ENCODE measurements at places on chromosomes 1 and 21.
A peak's percentile ranks its signal among the peaks of the same experiment; 100 is the strongest.

- DNase-seq, result no peak
These were observed 223.3 kb downstream of the GPATCH2 start for GRCh38 chr1:217407534-217408001.

GRCh38 chr1:219782929-219783328, 145.4 kb downstream of the SLC30A10 start:
- no peak for DNase-seq

DNA sequence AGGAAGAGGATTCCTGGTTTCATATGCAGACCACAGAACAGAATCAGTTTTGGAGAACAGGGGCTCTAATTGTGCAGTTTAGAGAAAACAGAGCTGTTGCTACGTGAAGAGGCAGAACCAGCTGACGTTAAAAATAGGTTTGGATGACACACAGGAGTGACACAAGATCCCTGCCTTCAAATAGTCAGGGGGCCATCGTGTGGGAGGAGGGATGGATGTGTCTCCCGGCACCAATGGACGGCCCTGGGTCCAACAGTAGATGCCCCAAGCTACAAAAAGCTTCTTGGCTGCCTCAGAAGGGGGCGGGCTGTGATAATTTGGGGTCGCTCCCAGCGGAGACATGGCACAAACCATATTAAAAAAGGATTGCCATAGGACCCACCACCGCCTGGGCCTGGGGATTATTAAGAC, 87.8 kb downstream of the MRPL37 start:
- no peak for DNase-seq

DNA sequence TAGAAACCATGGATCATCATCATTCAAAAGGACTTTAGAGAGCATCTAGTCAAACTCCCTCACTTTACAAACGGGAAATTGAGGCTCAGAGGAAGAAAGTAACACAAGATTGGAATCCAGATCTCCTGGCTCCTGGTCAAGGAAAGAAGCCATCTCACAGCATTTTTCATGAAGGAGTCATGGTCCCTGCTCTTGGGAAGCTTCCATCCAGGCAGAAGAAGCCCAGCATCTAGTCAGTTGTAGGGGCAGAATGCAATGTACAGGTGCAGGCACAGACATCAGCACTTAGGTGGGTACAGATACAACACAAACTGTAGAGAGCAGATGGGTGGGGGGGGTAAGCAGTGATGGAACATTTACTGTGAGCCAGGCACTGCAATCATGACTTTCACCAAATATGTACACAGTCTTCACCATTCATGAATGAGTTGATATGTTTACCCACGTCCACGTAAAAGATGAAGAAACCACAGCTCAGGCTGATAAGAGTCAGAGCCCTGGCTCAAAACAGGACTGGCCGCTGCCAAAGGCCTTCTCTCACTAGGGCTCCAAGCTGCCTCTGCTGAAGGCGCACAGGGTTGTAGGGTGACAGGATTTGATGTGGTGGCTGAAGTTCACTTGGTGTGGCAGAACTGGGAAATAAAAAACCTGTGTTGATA, 44.0 kb downstream of the OPTC start:
- no peak for DNase-seq

DNA sequence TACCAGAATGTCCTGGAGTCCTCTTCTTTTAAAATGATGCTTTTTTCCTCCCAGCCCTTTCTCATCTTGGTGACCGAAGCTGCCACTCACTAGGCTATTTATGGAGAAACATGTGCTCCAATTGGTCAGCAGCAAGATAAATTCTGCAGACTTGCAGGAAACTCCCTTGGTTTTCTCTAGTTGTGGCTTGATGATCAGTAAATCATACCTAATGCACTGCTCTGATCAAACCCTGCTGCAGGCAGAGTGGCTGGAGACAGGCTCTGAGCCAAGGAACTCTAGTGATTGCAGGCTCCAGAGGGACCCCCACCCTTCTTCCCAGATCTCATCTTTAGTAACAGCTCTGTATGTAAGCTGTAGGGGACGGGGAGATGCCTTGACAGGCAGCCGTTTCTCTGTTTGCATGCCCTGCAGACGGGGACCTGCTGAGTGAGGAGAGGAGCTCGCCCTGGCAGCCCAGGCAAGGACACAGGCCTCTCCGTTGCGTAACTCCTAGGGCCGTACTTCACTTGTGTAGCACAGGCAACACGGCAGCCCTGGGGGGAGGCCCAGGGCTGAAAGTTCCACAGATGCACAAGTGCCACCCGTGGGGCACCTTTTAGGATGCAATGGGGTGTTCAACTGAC, 14.5 kb downstream of the SLC6A17 start:
- DNase-seq, result no peak

DNA sequence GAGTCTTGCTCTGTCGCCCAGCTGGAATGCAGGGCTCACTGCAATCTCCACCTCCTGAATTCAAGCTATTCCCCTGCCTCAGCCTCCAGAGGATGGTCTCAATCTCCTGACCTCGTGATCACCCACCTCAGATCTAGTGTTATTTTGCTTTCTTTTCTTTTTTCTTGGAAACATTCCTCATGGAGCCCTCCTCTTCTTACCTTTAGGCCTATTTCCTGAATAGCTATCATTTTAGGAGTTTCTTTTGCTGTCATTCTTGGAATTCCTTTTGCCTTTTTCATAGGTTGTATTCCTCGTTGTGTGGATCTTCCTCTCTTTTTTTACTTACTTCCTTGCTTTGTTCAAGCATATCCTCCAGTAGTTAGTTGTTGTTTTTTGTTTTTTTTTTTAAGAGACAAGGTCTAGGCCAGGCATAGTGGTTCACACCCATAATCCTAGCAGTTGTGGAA, 173.8 kb downstream of the RASAL2 start:
- no peak for DNase-seq

DNA sequence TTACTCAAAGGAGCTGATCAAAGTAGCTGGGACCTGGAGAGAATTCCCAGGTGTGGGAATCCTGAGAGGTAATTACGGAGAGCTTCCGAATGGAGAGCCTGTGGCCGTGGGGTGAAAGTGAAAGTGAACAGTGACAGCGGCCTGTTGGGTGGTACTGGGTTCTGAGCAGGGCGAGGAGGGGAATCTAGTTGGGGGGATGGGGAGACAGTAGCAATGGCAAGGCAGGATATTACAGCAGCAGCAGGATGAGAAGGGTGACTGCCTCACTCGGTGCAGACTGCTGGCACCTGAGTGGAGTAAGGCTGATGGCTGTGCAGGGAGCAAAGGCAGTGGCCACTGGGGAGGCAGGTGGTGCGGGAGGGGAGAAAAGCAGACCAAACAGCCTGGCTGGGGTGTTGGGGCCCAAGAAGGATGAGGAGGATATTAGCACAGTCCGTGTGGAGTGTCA, 70.3 kb upstream of the PRDX6 start:
- no peak for DNase-seq

DNA sequence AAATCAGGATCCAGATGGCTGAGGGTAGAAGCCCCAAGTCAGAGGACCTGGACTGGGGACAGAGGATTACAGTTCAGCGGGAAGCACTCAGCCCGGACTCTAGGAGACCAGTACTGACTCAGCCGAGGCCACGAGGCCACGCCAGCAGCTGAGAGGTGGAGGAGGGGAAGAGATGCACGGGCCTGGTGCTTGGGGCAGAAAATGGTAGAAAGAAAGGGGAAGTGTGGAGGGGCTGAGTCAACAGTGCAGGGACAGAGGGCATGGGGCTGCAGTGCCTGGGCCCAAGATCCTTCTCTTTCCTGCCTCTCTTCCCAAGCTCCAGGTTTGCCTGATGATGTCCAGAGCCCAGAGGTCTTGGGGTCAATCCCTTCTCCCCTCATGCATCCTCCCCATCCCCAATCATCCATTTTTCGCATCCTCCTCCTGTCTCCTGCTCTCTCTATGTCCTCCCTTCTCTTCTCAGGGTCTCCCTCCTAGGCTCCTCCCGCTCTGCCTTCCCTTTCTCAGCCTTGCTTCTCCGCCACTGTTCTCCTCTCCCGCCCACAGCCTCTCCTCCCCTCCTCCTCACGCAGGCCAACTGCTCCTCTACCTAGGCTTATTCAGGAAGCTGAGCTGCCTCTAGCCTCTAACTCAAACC, 7.7 kb downstream of the ARHGEF2 start:
- peak; percentile 59 for DNase-seq

- no peak for DNase-seq
These were observed 15.0 kb downstream of the ZNF124 start for GRCh38 chr1:247156787-247157232.

GRCh38 chr1:64337475-64337874, 132.5 kb upstream of the CACHD1 start:
- DNase-seq, result peak; percentile 79

- DNase-seq, result no peak
These were observed 24.1 kb upstream of the ASPM start for GRCh38 chr1:197170538-197170937.

GRCh38 chr1:234208351-234208750, 164.9 kb upstream of the COA6 start:
- DNase-seq, result no peak

DNA sequence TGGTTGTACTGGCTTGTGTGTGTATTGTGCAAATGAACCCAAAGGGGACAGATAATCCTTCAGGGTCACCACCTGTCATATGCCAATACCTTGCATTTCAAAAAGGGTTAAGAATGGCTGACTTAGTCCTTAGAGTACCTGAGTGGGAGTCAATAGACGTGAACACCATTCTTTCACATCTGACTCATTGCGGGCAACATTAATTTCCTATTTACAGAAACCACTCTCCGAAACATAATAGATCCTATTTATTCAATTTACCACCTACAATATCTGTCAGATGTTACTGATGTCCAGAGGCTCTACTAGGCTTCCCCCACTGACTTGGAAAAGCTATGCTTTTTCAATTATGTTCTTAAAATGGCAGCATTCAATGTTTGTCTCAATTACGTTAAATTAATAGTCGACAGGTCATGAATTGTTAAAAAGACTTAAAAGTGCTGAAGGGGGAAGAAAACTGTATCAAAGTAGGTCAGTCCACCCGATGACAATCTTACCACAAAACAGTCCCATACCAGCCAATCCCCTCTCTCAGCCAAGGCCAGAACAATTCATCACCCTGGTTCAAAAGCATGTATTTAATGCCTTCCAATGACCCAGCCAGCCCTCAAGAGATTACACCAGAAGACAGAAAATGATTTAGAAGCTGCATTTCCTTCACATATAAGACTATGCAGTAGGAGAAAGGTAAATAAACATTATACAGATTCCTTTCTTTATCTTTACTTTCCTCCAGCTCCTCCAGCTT, 48.6 kb upstream of the PLA2G2C start:
- DNase-seq, result no peak

DNA sequence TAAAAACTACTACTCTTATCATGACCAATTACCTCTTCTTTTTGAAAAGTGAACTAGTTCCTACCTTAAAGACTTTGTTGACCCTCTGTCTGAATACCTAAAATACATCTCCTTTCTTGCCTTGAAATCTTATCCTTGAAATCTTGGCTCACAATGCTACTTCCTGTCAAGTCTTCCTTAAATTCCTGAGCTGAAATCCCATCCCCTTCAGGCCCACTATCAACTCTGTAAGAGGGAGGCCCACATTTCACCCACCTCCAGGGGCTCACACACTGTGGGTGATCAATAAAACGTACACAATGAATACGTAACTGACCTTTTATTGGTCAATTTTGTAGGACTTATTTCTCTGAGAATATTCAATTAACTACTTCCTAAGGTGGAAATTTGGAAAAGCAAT, 88.0 kb downstream of the APP start:
- DNase-seq, result no peak

DNA sequence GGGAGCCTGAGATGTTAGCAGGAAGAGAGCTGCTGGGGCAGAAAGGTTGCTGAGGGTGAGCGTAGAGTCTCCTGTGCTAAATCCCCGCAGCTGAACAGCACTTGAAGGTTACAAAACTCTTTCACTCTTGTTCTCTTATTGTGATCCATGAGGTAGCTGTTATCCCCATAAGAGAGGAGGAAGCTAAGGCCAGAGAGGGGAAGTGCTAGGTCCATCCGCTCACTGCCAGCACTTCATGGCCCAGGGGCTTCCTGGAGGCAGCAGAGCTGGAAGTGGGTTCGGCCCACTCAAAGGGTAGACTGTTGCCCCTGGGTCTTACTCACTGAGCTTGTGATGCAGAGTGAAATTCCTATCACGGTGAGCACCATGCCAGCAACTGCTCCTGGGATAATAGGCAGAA, 5.6 kb downstream of the TMEM234 start:
- DNase-seq, result no peak

GRCh38 chr21:15210235-15210678, 145.5 kb upstream of the NRIP1 start:
- DNase-seq, result no peak

DNA sequence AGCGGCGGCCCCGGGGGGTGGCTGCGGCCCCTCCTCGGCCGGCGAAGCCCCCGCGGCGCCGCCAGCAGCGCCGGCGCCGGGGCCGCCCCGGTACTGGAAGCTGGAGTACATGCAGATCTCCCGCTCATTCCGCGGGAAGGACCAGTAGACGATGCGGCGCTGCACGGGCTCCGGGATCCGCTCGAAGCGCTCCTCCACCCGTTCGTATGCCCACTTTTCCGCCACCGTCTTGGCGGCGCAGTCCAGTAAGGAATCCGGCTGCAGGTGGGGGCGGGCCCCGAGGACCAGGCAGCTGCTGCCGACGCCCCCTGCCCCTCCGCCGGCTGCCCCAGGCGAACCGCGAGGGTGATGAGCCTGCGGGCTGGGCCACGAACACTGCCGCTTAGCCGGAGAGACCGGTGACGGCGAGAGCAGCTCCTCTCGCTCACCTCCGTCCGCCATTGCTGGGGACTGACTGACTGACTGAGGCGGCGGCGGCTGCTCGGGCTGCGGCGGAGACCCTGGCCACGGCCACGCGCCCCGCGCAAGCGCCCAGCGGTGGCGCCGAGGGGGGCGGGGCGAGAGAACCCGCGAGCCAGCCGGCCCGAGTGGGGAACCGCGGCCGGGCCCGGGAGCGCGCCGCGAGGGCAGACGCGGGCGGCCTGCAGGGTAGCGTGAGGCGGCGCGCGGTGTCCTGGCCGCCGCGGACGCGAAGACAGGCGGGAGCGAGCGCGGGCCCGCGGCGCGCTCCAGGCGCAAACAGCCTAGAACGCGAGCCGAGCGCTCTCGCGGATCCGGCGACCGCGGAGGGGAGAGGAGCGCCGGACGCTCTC, at the start of gene ZSWIM5:
Gene ZSWIM5, minus strand, starts transcription at position 696 of the 812 bp plus-strand sequence. Its CDS starts 255 bp downstream, at position 441.
- peak; percentile 71 for DNase-seq

GRCh38 chr1:234713859-234714258, 103.9 kb upstream of the IRF2BP2 start:
- DNase-seq, result no peak

DNA sequence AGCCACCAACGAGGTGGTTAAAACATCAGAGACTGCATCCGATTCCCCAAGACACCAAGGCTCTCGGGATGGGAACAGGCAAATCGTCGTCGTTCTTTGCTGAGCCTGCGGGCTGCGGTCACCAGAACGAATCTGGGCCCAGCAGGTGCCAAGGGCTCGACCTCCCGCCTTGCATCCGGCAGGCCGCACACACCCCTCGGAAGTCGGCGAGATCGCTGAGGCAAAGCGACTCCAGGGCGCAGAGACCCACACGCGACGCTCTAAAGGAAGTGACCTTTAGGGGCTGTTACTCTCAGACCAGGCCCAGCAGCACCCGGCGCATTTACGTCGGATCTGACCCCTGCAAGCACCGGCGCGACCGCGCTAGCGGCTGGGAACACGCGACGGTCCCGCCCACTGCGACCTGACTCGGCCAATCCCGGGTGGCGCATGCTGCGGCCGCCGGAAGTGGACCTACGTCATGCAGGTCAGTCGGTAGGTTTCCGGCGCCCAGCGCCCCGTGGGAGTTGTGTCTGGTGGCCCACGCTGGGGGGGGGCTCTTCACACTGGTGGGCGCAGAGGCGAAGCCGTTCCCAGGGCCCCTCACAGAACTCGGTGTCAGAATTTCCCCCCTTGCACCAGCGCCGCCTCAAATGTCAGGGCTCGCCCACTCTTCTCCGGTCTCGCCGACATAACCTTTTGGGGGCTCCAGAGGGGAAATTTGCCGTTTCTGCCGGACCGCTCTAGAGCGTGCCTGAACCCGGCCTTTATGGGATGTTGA, 7.5 kb upstream of the PARK7 start:
- no peak for DNase-seq

All from NCI-H524 (cell line).